AG10803 (cell line): ENCODE measurements at places on chromosomes 7 and 10.

- DNase-seq, result no peak
Observed at GRCh38 chr10:98212196-98212595, 55.8 kb downstream of the LOXL4 start.

DNA sequence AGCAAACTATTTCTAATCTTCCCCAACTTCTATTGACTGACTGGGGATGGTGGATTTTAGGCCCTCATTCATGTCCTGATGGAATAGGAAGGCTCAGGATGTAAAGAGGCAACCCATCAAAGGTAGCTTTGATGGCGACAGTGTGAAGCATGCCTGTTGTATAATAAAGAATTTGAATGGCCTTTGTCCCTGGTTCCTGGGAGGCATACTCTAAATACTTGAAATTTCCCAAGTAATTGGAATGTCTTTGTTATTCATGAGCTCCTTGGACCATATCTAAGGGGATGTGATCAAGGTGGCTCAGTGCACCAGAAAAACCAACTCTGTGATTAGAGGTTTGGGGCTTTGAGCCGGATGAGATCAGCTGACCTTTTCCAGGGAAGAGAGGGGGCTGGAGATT is 264.5 kb upstream of the NEBL start:
- DNase-seq, result no peak

DNA sequence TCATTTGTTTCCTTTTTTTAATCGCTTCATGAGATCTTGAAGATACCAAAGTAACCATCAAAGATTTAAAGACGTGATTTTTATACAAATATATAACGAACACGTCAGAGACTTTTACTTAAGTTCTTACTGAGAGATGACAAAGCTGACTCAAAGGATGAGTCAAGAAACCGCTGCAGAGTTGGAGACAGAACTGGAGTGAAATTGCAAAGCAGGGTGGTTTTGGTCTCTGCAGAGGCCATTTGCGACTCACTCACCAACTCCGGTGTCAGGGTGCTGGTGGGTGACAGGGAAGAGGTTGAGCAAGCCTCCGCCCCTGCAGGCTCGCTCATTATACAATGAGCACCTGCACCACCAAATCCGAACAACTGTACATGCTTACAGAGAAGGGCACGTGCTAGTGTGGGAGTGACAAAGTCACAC is 75.2 kb downstream of the DNAJB6 start:
- DNase-seq, result peak; percentile 74

- DNase-seq, result no peak
Observed at GRCh38 chr10:124450012-124450782, at the start of gene NKX1-2. Gene NKX1-2, minus strand, starts transcription at chr10:124450035. Its CDS starts 92 bp downstream, at chr10:124449943.

- peak; percentile 8 for DNase-seq
Observed at GRCh38 chr10:98567391-98568133, 120.8 kb upstream of the HPS1 start.

DNA sequence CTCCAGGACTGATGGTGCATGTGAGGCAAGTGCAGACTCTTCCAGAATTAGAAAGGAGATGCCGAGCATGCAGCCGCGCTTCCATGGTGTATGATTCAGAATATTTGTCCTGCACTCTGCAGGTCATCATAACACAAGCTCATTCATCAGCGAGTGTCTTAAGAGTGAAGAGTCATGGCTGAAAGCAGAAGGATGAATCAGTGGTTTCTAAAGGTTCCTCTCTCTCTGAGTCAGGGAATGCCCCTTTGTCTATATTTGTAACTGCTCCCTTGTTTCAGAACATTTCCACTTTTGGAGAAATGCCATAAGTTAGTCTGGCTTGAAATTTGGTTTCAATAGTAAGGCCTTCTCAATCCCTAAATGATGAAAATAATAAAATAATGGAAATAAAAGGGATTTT is 52.3 kb downstream of the HECW1 start:
- DNase-seq, result peak; percentile 94

DNA sequence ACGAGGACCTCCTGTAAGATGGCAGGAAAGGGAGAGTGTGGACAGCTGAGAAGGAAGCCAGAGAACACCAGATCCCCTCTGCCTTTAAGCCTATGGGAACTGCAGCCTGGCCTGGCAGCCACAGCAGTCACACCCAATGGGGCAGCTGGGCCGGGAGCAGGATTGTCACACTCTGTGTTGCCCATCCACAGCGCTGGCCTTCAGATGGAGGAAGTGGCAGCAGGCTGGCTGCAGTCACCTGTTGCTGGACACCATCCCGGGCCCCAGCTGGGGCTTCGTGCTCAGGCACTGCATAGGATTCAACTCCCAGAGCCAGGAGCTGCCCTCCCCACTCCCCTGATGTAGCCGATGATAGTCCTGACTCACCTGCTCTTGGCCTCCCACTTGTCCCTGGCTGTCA is 114.4 kb downstream of the COL13A1 start:
- no peak for DNase-seq

GRCh38 chr7:112010994-112011393 is 195.2 kb downstream of the DOCK4 start:
- no peak for DNase-seq

GRCh38 chr10:119301397-119301796 is 94.0 kb downstream of the GRK5 start:
- no peak for DNase-seq

DNA sequence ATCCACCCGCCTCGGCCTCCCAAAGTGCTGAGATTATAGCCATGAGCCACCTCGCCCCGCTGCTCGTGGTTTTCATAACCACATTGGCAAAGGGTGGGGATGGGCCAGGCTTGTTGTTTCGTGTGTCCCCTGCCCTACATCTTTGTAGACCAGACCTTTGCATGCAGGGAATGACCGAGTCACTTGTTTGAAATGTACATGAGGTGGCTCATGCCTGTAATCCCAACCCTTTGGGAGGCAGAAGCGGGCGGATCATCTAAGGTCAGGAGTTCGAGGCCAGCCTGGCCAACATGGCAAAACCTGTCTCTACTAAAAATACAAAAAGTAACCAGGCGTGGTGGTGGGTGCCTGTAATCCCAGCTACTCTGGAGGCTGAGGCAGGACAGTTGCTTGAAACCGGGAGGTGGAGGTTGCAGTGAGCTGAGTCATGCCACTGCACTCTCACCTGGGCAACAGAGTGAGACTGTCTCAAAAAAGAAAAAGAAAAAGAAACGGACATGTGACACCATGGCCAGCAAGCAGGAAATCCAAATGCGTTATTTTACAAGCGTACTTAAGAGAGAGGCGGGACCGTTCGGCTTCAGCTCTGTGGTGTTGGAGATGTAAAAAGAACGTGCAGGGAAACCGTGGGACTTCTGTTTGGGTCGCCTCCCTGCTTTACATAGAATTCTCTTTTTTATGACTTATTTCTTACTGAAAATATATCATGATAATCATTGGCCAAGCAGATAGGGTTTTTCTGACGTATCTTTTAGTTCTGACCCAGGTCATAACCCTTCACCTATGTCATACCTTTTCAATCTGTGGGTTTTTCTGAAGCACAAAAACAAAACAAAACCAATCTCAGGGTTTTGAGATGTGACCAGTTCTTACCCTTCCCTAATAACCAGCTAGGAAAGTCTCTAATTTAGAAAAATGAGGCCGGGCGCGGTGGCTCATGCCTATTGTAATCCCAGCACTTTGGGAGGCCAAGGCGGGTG is 45.1 kb downstream of the WIPI2 start:
- DNase-seq, result peak; percentile 29

DNA sequence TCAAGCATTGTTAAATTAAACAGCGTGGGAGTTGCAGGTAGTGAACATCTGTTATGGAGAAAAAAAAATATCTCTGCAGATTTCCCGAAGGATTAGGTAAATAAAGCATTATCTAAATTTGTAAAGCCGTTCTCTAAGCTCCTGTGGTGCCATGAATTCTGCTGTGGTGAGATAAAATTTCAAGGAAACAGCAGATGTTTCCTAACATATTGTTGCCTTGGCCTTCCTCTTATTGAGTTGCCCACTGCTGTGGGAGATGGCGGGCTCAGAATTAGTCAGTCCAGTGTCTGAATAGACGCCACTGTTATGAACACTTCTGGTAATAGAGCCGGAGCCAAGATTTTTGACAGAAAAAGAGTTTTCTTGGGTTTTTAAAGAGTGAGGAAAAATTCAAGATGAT is 82.6 kb upstream of the ELMO1 start:
- DNase-seq, result no peak

- DNase-seq, result no peak
Observed at GRCh38 chr10:27746397-27747095, 927 bp upstream of the MKX start.

- DNase-seq, result no peak
Observed at GRCh38 chr7:102321351-102322201, 34.7 kb downstream of the SPDYE6 start.

DNA sequence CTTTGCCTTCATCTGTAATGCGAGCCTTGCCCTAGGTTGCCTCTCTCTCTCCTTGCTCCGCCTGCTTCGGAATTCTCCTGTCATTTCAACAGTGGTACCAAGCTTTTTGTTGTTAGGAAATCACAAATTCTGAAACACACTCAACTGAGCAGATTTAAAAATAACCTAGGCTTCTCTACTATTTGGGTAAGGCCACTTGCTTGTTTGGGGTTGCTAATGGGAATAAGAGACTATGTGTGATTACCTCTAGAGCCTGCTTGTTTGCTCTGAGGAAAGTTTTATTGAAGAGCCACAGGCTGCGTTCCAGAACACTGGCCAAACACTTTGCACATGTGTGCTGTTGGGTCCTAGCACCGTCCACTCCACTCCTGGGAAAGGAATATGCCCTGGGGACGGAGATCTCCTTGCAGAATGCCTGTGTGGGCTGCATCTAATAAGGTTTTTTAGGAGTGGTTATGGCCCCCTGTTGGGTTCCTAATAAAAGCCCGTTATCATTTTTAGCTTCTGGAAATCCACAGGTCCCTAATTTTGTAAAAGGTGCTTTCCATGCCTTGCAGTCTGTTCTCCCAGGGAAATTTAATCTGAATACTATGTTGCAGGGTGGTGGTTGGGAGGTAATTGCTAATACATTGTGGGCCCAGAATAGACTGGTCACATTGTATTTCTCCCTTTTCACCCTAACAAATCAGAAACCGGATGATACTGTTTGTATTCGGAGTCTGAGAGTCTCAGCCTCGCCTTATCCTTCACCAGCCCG is 68.7 kb upstream of the KLF6 start:
- DNase-seq, result peak; percentile 35

DNA sequence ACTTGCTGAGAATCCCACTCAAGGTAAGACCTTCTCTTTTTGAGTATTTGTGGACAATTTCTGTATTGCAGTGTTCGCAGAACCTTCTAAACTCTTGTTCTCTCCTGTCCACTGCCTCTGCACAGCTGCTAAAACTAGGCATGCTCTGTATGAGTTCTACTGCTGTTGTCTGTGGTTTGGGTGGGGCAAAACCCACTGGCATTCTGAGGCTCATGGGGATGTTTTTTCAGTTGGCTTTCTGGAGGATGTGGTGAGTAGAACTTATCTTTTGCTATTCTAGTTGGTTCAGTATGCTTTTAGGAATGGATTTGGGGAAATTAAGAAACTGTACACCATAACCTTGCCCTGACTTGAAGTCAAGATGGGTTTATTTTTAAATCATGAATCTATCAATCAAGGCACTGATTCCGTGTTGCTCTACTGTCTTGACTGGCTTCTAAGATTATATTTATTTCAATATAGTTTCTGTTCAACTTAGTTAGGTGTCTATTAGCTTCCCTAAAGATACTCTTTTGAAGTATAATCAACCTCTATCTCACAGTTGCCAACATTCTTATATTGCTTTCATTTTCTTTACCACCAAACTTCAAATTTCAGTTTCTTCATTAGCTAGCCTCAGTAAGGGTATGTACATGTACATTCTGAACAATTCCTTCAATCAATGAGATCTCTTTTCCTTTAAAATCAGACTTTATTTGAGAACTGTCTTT is 25.0 kb upstream of the C1GALT1 start:
- peak; percentile 90 for DNase-seq

DNA sequence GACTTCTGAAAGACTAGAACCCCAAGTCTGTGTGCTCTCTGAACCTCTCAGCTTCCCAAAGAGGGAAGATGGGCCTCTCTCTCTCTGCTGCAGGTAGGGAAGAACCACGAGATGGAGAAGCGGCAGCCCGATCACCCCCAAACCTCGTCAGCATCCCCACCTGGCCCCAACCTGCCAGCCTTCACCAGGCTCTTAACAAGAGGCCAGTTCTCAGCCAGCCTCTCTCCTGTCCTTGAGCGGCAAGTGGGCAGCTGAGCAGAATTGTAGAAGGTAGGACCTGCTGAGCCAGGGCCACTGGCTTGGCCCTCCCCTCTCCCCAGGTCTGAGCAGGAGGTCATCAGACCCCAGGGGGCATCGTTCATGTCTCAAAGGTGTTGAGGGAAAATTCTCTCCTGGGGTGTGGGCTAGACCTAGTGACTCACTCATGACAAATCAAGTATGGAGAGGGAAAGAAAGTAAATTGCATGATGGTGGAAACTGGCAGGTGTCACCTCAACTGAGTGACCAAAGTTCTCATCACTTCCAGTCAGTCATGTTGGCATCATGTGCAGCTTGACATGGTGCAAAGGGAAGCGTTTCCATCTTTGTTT is 92.0 kb upstream of the GPR26 start:
- no peak for DNase-seq

DNA sequence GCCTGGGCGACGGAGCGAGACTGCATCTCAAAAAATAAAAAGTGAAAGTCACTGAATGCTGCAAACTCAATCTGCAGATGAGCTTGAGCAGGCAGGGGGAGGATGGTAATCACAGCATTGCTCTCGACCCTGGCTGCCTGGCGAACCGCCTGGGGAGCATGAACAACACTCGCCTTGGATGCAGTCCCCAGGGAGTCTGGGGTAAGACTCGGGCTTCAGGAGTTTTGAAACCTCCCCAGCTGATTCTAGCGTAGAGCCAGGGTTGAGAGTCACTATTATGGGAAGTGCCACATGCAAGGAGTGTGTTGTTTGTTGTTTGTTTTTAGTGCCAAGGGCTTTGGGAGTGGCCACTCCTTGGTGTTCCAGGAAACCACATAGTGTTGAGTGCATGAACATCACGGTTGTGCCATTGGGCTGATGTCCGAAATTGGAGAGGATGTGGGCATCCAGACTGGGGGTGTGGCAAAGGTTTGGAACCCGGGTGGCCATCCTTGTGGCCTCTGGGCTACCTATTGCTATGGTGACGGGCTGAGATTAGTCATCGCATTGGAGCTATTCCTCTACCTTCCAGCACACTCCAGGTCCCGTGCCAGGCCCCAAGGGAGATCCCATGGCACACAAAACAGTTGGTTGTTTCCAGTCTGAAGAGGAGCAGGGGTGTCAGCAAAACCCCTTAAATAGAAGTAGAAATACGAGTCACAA is 92.6 kb downstream of the RGS10 start:
- peak; percentile 98 for DNase-seq
